ENCODE measurements at places on chromosomes 6 and 20.
A peak's percentile ranks its signal among the peaks of the same experiment; 100 is the strongest.

- no peak for DNase-seq
Measured at GRCh38 chr6:31096656-31097055, 15.7 kb downstream of the C6orf15 start.

DNA sequence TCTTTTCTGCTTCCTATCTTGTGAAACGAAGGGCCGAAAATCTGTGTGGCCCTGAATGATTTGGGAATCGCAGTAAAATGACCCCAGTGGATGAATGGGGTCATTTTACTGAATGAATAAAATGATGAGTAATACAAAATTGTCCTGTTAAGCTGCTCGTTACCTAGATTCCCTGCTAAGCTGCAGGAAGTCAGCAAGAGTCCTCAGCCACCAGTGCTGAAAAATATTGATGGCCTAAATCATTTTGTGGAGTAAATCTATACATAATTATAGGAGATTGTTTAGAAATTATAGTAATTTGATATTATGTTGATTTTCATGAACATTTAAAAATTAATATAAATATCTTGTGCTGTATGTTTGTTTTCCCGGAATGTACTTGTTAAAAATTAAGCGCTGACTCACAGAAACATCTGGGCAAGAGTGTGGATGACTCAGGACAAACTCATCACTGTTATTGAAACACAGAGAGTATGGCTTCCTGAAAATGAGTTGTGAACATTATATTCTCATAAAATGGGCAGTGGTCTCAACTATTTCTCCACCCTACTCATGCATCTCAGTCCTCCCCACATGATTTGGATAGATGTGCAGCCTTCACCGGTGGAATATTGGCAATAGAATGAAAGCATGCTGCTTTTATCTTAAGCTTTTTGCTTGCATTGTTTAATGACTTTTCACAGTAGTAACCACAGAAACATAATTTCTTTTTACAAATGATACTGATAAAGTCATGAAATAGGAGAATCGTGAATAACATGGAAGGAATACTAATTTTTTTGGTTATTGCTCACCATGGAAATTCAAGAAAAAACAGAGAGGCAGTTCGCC is 36.2 kb upstream of the RGS17 start:
- no peak for DNase-seq

- no peak for DNase-seq
Measured at GRCh38 chr6:112511441-112511840, 164.3 kb downstream of the RFPL4B start.

DNA sequence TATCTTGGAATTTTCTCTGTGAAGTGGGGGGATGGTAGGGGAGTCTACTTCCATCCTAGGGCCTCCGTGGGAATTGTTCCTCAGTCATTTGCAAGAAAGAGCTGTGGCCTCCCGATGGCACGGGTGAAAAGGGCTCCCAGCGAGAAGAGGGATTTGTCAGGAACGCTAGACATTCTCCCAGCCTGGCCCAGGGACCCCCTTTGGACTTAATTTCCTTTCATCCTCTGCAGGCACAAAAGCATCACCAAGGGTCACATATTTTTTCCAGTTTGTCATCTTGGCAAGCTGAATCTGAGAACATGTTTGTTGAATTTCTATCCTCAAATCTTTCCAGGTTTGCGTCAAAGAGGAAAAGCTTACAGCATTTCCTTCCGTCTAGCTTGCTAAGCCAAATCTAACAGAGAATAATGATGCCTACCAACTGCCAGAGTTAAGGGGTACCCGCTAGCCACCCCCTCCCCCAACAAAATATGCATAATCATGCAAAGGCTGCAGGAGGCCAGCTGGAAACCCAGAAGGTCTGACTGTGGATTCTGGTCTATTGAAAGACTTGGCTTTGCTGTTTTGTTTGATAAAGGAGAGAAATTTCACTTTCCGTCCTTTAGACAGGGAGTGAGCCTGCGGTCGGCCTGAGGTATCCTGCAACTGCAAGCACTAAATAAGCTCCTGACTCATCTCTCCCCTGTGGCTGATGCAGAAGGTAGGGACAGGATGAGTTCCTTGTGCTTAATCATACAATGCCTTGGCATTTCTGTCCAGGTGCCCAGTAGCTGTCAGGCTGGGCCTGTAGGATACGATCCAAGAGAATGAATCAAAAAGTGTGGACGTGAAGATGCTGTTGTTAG is 23.1 kb downstream of the PSMG4 start:
- no peak for DNase-seq

DNA sequence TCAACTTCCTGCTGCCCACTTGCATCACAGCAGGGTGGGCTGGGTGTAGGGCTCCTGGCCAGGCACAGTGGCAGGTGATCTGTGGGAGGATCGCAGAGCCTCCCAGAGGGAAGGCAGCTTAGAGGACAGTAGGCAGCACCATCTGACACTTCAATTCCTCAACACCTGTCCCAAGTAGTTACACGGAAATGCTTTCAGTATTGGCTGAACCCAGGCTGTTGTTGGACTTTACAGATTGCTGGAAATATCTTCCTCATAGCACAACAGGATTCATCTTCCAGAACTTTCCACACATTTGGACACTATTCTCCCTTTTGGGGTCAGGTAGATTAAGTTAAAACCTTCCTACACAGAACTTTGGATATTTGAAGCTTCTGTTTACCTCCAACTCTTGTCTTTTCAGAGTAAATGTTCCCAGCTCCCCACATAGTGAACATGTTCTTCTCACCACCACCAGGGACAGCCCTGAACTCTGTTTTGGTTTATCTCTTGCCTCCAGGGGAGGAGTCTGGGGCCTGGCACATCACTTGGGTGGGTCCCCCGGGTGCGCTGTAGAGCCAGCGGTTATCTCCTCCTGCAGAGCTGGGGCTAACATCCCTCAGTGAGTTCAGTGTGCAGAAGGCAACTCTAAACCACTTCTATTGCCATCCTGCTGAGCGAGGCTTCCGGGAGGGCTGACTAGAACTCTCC is 3.5 kb upstream of the SLC22A2 start:
- DNase-seq: no peak

- DNase-seq: no peak
Measured at GRCh38 chr6:90118581-90118980, 178.1 kb downstream of the BACH2 start.

- no peak for DNase-seq
Measured at GRCh38 chr6:108632441-108632840, 71.7 kb downstream of the FOXO3 start.

- DNase-seq: no peak
Measured at GRCh38 chr6:105095139-105095538, 84.7 kb downstream of the POPDC3 start.

DNA sequence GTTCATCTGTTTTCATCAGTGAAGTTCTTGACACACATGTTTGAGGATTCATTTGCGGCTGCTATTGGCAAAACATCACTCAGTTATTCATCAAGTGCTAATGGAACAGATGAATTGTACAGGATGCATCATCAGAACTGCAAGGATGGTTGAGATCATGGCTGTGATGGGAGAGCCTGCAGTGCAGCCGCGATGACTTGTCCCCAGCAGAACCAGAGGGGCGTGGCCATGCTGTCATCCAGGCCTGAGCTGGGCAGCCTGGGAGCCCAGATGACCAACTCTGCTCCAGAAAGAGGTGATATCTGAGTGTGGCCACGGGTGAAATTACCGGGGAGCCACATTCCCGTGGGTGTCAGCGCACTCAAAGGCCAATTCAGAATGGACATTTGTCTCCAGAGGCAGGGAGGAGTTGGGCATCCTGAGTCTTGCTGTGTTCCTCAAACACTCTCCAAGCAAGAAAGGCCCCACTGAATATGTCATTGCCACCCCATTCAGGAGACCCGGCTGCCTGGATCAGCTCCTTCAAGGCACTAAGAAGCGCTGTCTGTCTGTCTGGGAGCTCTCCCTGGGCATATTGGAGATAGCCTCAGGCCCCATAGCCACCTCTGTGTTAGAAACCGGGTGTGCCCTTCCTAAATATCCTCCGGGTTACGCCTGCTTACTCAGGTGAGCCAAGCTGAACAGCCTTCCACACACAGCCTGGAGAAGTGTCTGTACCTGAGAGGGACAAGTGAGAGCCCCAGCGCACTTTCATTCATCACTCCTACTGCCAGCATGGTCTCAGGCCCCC is 66.7 kb downstream of the SYNDIG1 start:
- DNase-seq: no peak

DNA sequence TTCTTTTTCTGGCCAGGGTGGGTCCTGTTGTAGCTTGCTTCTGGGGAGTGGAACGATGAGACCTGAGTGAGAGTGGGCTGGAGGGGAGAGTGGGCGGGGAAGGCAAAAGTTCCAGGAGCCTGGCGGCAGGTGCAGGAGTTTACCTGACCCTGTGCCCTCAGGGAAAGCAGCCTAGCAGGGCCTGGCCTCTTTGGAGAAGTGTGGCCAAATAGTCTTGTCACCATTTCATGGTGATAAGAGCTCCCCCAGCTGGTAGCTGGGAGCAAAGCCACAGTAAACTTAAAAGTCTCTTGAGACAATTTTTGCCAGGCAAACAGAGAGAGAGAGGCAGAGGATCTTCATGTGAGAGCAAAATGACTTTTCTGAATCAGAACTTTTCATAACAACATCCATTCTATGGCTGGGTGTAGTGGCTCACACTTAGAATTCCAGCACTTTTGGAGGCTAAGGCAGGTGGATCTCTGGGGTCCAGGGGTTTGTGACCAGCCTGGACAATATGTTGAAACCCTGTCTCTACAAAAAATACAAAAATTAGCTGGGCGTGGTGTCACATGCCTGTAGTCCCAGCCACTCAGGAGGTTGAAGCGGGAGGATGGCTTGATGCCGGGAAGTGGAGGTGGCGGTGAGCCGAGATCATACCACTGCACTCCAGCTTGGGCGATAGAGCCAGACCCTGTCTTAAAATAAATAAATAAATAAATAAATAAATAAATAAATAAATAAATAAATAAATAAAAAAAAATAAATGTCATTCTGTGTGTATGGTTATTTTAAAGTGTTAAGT is 161.8 kb upstream of the SCGN start:
- DNase-seq: peak; percentile 54

- DNase-seq: no peak
Measured at GRCh38 chr6:44671333-44671732, 283.8 kb downstream of the CDC5L start.

DNA sequence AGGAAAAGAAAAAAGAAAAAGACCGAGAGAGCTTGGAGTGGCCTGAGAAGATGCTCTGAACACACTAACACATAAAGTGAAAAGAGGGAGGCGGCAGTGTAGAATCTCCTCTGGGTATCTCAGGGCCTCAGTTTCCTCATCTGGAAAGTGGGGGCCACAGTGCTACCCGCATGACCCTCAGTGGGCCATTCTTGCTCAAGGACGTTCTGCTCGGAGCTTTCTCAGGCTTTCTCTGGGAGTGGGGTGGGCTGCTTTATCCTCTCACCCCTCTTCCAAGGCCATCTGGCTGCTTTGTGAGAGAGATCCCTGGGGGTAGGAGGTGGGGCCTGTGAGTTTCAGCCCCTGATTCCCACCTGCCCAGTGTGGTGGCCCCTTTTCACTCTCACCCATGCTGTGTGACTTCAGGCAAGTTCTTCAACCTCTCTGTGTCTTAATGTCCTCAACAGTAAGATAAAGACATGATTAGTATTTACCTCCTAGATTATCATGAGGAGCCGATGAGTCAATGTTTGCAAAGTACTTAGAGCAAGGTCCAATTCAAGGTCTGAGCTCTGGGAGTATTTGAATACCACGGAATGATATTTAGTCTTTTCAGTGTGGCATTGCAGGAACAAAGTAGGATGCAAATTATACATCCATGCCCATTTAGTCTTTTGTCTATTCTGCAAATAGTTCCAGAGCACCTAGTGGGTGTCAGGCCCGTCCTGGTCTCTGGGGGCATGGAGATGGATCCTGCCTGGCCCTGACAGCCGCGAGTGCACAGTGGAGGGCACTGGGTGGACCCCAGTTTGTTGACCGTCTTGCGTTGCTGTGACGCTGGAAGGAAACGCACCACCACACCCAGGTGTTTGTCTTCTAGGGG is 34.3 kb downstream of the SRC start:
- no peak for DNase-seq

- DNase-seq: no peak
Measured at GRCh38 chr20:9581509-9581908, 67.1 kb downstream of the LAMP5 start.

DNA sequence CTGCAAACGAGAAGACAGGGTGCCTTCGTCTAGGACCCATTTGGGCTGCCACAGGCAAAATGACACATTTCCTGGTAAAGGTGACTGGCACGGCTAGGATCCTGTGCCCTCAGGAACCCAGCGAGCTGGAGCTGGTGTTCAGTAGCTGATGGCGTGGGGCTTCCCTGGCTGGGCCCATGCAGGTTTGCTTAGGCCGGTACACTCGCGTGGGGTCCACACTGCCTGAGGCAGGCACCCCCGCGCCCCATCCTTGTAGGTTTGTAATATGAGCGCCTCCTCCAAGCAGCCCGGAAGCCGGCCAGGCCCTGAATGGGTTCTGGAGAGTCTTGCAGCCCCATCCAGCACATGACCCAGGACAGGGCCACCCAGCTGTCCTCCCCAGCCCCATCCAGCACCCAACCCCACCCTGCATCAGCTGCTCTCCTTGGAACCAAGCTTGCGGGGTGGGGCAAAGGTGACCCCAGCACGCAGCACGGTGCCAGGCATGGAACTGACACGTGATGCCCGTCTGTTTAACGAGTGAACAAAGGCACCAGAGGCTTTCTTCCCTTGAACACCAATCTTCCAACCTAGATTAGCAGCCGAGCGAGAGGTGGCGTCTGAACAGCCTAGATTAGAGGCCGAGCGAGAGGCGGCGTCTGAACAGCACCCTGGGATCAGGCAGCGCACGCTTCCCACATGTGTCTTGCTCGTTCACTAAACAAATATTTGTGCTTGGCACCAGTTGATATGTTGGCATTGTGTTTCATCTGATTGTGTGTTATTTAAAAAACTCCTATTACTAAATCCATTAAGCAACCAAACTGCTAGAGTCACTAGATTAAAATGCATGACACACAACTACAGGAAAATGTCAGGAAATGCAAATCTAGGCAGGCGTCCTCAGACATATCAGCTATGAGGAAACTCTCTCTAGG is 112.1 kb downstream of the DLL1 start:
- no peak for DNase-seq

GRCh38 chr20:23415959-23416583 is 5.2 kb downstream of the NAPB start:
- DNase-seq: no peak

- DNase-seq: no peak
Measured at GRCh38 chr6:91276315-91276714, 689.4 kb upstream of the MAP3K7 start.

Data from stimulated activated CD4-positive, alpha-beta T cell treated with anti-CD3 and anti-CD28 coated beads, Interleukin-2, amount 100 ng/mL, for 4 hours (primary cell).